ENCODE measurements at places on chromosomes 2 and 18.
A peak's percentile ranks its signal among the peaks of the same experiment; 100 is the strongest.

DNA sequence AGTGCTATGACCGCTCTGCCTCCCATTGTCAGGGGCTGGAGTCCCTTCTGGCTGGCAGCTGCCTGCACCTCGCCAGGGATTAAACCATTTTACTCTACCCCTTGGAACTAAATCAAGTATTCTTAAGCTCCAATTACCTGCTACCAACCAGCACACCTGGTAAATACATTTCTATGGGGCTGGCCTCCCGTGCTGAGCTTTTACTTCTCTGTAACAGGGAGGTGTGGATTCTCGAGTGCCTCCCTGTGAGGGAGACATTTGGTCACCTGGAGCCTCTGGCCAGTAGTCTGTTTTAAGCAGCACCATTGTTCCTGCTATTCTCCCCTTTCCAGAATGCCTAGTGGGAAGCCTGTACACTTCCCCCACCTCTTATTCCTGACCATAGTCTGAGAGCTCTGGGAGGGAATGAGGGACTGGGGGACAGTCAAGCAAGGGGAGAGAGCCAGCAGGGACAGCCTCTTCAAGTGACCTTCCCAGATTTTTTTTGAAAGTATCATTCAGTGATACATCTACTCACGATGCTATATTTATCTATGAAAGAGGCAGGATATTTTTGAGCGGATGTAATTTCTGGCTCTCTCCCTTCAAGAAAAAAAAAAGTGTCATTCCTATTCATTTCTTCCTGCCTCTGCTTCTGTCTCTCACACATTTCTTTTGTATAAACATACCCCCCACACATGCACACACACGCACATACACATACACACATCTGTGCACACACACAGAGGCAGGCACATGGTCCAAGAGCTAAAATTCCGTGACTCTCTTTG is 112.8 kb downstream of the CAPN13 start:
- DNase-seq, result no peak

GRCh38 chr2:71948781-71949536 is 198.7 kb downstream of the CYP26B1 start:
- no peak for DNase-seq

DNA sequence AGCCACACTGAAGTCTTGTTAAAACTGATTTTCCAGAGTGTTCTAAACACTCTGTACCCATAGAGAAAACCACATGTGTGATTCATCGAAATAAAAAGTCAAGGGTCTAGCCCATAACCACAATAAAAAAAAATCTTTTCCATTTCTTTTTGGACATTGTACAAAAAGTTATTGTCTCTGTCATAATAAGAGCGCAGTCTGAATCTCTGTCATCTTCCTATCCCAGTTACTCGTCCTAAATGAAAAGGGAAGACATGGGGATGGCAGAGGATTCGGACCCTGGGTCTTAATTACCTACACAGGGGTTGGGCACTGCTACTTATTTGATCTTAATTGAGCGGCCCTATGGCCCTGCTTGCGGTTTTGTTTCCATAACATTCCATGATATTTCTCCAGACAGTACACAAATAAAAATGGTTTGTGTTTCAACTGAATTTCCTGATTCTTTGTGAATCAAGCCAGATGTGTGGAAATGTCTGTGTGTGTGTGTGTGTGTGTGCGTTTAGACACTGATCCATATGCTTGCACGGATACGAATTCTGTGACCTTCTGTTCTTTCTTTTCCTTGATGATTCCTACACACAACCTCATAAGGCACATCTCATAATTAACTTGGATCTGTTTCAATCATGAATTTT is 133.4 kb upstream of the SPATS2L start:
- DNase-seq, result no peak

DNA sequence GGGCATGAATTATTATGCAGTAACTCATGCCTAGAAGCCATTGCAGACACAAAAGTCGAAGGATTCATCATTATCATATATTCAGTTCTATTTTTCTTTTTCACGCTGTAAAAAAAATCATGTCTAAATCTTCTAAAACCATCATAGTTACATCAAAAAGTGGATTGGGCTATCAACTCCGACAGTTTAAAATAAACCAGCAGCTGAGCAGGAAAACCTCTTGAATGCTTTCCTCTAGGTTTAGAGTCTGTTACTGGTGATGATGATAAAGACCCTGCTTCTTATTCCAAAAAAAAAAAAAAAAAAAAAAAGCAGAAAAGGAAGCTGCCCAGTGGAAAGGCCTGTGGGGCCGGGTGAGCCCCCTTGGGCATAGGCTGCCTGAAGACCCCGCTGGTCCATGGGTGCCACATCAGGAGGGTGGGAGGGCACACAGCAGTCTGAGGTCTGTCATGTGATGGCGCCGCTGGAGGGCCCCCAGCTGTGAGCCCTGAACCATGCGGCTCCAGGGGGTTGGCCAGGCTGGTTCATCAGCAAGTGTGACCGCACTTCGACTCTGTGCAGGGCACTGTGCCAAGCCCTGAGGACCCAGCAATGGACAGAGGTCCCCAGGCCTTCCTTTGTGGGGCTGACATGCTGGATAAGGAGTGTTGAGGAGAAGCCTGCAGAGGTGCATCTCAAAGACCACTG is 199.6 kb downstream of the EIPR1 start:
- DNase-seq, result no peak

GRCh38 chr2:19312949-19313348 is 45.5 kb downstream of the OSR1 start:
- DNase-seq, result no peak

- no peak for DNase-seq
These were observed 60.3 kb downstream of the MGAT5 start for GRCh38 chr2:134314202-134314601.

DNA sequence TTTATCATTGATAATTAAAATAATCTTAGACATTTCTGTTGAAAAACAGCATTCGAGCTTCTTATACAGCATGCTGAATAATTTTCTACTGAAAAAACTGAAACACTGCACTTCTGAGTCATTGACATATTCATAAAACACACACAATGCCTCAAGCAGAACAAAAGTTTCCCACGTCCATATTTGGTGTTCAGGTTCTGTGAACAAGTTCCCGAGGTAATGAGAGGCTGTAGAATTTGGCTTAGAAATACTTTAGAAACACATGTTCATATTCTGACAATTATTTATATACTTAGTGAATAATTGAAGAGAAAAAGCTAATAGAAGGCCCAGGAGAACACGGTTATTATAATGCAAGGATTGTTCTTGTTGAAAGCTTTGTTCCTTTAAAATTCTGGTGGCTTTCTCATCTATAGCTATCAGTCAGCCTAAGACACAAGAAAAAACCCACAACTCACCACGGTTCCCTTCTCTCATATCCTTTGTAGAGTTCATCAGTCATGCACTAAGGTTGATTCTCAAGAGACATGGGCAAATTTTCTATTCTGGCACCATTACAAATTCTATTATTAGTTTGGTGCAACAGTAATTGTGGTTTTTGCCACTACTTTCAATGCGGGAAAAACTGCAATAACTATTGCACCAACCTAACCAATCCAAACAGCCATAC is 194.4 kb downstream of the TMX3 start:
- no peak for DNase-seq

DNA sequence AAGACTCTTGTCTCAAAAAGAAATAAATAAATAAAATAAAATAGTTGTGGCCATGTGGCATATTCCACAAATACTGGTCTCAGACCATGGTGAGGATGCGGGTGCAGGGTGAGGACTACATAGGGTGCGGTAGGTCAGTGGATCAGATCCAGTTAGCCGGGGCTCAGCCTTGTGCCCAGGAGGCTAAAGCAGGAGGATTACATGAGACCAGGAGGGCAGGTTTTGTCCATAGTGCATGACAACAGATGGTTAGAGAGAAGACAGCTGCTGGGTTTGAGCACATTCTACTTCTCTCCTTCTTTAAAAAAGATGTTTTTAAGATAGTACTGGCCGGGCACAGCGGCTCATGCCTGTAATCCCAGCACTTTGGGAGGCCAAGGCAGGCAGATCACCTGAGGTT is 12.8 kb upstream of the PSD4 start:
- no peak for DNase-seq

- DNase-seq, result peak; percentile 14
These were observed 883 bp downstream of the SMCHD1 start for GRCh38 chr18:2656237-2656980.

DNA sequence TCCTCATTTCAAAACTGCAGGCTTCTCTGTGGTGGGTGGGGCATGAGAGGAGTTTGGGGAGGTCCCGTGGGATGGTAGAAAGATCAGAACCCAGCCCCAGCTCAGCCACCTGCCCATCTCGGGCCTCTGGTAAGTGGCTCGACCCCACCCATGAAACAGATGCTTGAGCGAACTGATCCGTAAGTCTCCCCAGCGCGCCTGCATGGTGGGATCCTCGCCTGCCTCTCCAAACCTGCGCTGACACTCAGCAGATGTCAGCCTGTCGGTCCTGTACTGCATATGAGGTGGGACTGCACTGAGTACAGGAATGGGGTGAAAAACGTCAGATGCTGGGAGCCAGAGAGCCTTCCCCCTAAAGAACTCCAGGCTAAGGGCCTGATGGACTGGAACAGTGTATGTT is 15.9 kb upstream of the RPL31 start:
- DNase-seq, result no peak

DNA sequence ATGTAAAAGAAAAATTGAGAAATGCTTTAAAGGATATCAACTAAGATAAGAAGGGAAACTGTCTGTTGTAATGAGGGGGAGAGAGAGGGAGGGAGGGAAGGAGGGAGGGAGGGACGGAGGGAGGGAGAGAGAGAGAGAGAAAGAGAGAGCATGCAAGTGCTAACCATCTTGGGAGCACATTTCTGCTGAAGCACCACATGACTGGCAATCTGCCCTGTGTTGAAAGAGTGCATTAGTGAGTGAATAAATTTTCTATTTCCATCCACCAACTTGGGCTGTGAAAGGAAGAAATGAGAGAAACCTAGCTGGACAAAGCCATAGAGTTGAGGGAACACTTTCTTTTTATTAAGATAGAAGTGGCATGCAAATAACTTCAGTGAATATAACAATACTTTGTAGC is 110.7 kb downstream of the TMX3 start:
- no peak for DNase-seq

DNA sequence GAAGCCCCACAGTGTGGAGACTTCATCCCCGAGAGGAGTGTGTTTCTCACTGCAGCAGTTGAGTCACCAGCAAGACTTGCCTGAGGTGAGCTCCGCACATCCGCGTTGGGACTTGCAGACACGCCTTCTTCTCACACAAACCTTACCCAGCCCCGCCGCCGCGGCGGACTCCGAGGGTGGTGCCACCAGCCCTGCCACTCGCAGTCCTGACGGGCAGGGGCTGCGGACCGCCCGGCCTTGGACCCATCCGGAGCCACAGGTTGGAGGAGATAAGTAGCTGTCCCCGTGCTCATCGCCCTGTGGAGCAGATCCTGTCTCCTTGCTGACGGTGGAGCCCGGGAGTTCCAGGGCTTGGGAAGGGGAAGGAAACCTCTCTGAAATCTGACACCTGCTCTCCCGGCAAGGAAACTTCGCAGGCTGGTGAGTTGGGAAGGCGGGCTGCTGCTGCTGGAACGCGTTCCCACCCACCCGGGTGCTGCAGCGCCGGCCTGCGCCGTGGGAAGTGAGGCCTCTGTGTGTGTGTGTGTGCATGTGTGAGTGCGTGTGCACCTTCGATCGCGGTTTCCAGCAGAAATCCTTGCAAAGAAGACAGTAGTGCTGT is at the start of gene RAB27B:
Gene RAB27B, plus strand, starts transcription at position 197 of the 601 bp plus-strand sequence. CDS start 49,109 bp downstream, outside the sequence.
- DNase-seq, result peak; percentile 62

GRCh38 chr2:219086196-219086595 is 25.5 kb upstream of the IHH start:
- DNase-seq, result no peak

- no peak for DNase-seq
These were observed 412.2 kb downstream of the SPAG16 start for GRCh38 chr2:213696442-213696841.

DNA sequence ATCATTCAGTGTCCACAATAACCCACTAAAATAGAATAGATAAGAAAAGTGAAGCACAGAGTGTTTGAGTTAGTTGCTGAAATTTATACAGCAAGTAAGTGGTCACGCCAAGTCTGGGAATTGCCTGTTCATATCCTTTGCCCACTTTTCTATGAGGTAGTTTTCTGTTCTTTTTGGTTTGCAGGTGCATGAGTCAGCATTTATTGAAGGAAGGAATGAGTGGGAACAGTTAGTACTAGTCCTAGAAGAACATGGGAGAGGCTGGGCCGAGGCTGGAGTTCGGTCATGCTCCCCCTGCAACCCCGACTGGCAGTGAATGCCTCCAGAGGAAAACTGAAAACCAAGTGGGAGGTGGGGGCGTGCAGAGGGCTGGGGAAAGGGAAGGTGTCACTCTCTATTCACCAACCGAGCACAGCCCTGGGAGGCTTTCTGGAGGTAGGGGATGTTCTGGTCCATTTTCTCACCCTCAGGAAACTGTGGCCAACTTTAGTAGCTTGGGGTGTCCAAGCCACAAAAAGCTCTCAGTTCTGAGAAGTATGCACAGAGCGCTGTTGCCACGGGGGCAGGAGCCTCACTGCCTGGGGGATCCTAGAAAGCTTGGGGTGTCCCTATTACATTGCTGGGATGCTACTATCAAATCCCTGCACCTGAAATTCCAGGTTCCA is 41.4 kb downstream of the FOSL2 start:
- DNase-seq, result no peak
